ENCODE measurements at places on chromosomes 3 and 15.

DNA sequence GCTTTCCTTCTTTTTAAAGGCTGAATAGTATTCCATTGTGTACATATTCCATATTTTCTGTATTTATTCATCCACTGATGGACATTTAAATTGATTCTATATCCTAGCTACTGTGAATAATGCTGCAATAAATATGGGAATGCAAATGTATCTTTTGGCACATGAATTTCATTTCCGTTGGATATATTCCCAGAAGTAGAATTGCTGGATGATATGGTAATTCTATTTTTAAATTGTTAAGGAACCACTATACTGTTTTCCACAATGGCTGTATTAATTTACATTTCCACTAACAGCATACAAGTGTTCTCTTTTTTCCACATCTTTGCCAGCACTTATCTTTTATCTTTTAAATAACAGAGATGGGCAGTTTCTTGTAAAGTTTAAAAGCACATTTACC is 302.7 kb downstream of the CTNNB1 start:
- no peak for DNase-seq

DNA sequence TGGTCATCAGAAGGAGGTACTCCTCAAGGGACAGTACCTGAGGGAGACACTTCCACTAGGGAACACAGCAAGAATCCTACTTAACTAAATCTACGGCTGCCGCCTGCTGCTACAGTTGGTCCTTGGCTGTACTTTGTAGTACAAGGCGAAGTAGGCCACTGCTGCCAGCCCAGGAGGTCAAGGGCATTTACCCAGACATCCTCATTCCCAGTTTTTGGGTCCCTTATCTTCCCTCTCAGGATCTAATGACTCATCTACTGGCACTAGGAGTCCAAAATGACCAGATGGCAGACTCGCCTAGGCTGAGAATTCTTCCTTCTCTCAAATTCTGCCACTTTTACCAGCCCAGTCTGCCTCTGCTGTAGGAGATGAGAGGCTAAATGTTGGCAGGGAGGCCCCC is 27.1 kb upstream of the LAMP3 start:
- no peak for DNase-seq

DNA sequence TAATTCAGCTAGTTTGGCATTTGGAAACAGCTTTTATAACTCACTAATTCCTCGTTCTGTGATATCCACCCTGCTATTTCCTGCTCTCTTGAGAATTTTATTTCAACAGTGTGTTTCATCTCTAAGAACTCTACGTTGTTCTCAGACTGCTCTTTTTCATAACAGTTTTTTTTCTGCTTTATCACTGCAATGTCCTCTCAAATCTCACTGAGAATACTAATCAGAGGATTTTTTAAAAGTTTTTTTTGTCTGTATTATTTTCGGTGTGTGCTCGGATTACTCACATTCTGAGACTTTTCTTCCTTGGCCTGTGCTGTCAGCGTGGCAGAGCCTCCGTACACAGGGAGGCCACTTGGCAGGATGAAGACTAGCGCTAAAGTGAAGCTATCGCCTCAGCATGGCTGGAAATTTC is 59.4 kb upstream of the NEO1 start:
- no peak for DNase-seq

DNA sequence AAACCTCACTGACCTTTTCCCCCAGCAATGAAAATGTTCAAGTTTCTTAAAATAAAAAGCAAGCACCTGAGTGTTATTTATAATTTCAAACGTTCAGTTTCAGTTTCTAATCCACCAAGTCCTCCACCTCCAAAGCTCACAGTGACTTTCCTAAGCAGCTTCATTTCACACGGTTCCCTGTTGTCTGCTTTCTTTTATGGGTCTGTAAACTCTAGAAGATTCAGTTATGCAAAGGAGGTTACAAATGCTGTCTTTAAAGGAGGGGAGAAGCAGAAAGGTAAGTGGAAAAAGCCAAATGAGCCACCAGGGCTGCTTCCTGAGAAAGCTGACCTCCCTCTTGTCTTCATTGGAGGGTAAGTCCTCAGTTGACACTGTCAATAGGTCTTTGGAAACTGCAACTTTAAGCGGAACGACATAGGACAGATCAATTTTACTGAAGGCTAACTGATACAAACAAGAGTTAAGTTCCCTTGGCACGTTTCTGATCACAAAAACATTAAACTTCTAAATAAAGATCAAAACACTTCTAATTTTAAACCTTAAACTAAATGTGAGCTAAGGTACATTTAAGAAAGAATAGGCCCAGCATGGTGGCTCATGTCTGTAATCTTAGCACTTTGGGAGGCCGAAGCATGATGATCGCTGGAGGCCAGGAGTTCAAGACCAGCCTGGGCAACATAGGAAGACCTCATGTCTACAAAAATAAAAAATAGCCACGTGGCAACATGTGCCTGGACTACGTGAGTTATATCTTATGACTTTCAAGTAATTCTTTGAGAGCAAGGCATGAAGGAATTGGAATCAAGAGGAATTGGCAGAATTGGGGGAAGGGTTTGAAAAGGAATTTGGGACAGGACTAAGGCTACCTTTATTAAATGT is 151.9 kb upstream of the UBE2E1 start:
- DNase-seq = no peak

DNA sequence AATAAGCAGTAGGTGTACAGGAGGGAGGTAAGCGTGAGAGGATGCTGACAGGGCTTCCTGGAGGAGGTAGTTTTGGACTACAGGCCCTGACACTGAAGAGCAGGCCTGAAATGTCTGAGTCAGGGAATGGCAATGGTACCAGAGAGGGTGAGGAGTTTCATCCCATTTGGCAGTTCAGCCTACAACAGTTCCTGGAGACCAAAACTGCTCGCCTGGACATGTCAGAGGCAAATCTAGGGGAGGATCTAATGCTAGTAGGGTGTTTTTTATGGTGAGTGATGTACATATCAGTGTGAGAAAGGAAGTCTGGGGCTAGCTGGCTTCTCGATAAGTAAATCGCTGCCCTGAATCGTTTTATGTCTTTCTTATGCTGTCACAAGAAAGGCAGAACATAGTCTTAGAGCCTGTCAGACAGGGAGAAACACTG is 13.8 kb upstream of the TNFSF10 start:
- DNase-seq = no peak

GRCh38 chr3:47865192-47865591 is 62.3 kb downstream of the DHX30 start:
- no peak for DNase-seq

- DNase-seq = no peak
Observed at GRCh38 chr15:70251246-70251990, 153.7 kb upstream of the TLE3 start.

DNA sequence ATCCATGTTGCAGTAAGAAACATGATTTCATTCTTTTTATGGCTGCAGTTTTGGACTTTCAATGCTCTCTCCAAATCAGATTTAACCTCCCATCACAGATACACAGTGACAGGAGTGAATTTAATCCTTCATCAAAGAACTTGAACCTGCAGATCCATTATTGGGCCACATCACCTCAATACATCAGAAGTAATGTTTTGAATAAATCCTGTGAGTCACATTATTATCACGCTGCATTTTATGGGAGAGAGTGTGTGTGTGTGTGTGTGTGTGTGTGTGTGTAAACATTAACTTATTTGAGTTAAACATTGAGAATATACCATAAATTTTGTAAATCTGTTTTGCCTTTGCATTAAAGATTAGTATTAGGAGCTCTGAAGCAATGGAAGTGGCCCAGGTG is 316.7 kb downstream of the FOXP1 start:
- no peak for DNase-seq

DNA sequence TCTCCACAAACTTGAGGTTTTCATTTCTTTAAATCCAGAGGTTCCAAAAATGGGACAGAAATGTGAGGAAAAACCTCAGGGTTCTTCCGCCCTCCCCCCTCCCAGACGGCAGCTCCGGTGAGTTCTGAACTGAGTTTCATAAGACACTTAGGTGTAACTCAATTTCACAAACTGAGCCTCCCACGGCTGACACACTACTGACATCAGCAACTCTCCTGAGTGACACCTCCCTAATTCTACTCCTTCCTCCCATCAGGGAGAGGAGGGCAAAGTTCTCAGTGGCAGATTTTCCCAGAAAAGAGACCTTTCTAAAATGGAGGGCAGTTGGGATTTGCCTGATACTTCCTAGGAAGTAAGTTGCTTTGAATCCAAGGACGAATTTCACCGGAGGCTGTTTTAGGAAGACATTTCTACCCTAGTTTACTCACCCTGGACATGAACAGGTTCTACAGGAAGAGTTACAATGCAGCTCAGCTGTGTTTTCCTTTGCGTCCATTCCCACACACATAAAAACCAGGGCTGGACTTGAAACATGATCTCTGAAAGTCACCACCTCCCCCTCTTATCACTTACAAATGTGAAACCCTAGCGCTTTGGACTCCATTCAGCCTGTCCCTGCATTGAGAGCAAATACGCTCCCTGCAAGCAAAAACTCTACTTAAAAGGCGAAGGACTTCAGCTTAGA is 78.1 kb upstream of the LMOD3 start:
- DNase-seq = no peak

- DNase-seq = no peak
Observed at GRCh38 chr3:134081211-134081610, 51.5 kb upstream of the SLCO2A1 start.

DNA sequence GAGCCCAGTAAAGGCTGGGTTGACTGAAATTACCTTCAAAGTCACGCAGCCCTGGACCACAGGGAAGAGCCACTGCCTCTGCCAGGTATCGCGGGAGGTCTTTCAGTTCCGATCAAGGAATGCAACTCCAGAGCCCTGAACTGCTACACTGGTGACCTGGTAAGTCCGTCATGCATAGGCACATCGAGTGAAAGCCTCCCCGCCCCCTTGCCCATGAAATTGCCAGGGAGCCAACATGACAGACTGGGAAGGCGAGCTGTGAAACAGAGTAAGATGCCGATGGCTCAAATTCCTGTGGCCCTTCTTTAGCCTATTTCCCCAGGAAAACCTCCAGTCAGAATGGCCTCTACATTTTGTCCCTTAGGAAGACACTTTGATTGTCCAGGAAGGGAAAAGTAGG is 2.3 kb upstream of the GP5 start:
- no peak for DNase-seq

- DNase-seq = no peak
Observed at GRCh38 chr15:67043939-67044771, 21.2 kb upstream of the SMAD3 start.

DNA sequence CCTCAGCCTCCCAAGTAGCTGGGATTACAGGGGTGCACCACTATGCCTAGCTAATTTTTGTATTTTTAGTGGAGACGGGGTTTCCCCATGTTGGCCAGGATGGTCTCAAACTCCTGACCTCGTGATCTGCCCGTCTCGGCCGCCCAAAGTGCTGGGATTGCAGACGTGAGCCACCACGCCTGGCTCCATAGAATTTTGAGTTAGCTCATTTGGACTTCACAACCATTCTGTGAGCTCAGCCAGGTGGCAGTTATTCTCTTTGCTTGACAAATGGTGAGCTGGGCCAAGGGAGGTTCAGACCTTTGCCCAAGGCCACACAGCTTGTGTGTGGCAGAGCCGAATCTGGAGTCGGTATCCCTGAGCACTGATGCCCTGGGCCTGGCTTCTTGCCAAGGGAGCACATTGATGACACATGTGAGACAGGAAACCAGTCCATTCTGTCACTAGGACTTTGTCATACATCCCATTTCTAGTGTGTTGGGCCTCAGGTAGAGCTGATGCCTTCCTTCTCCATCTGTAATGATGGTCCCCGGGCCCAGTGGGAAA is 17.6 kb downstream of the PODXL2 start:
- no peak for DNase-seq

DNA sequence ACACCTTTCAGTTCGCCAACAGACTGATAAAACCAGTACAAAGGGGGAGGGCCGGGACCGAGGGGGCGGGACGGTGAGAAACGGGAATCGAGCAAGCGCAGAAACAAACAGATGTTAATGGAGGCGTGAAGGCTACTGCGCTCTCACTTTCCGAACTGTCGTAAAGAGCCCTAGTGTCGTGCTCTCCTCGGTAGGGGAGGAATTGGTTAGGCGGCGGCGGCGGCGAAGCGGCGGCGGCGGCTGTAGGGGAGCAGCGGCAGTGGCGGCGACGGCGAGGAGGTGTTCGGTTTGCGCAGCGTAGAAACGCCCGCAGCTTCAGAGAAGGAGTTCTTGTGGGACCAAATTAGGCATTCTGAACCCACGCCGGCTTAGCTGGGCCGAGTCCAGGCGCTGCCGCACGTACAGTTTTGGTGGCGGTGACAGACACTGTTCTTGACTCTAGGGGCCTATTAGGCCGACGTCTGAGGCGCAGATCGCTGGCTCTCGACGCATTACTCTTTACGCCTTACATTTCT is at the start of gene RNF111:
Gene RNF111 (plus strand): TSS at position 173 of the 515 bp plus-strand sequence. CDS start 43,160 bp downstream, outside the sequence.
- DNase-seq = peak; percentile 26

- no peak for DNase-seq
Observed at GRCh38 chr3:128573707-128574162, 76.9 kb downstream of the RPN1 start.

DNA sequence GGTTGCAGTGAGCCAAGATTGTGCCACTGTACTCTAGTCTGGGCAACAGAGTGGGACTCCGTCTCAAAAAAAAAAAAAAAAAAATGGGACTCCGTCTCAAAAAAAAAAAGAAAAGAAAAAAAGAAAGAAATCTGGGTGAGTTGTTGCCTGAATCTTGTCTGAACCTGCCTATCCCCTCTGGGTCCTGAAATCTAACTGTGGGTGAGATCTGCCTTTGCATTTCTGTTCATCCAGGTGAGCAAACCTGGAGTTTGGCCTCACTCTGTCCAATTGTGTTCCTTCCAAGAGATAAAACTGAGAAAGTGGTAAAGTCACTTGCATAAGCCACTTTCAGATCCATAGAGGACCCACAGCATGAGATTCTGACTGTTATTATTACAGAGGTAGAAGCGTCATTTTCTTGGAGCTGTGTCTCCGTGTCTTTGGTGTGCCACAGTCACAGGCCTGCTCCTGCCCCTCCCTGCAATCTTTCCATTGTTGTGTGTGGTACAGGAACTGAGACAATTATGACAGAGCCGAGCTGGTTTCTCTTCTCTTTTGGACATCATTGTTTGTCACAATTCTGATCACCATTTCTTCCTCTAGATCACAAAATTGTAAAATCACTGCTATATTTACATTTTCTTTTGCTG is 235.9 kb downstream of the LPP start:
- no peak for DNase-seq
